ENCODE measurements at places on chromosomes 2 and 18.

DNA sequence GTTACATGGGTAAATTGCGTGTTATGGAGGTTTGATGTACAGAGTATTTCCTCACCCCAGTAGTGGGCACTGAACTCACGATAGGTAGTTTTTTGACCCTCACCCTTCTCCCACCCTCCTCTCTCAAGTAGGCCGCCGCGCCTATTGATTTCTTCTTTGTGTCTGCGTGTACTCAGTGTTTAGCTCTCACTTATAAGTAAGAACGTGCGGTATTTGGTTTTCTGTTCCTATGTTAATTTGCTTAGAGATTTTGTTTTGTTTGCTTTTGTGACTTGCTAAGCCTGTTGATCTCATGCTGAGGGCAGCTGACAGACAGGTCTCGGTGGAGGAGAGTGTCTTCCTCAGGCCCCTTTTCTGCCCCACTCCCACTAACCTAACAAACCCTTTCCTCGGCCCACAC, 36.2 kb downstream of the ACOXL start:
- no peak for DNase-seq

DNA sequence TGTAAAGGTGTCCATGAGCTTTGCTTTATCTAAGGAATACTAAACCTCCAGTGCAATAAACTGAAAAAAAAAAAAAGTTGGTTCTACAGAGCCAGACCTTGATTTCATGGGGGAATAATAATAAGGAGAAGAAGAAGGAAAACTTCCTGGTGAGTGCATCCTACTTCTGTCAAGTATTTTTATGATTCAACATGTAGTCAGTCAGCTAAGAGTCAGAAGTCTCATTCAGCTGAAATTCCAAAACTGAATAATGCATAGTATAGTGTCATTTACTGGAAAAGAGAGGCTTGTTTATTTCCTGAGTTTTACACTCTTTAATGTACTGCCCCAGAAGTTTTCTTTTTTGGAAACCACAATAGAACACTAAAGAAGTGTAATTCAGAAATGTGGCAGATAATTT, 77.8 kb upstream of the TACR1 start:
- DNase-seq: peak; percentile 50

DNA sequence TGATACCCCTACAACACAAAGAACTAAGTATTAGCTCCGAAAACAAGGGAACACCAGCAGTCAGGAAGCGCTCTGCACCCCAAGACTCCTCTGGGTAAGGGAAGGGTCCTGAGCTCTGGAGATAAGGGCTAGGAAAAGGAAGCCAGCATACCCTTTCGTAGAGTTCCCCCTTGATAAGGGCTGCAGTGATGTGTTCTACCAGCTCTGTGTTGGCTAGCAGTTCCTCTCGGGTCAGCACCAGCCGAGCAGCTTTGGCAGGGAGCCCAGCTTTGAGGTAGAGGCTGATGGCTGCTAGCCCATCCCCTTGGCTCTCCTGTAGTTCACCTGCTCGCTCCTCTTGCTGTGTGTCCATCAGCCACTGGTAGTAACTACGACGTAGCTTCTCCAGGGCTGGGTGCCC, 18.9 kb downstream of the KRTCAP3 start:
- DNase-seq: no peak

DNA sequence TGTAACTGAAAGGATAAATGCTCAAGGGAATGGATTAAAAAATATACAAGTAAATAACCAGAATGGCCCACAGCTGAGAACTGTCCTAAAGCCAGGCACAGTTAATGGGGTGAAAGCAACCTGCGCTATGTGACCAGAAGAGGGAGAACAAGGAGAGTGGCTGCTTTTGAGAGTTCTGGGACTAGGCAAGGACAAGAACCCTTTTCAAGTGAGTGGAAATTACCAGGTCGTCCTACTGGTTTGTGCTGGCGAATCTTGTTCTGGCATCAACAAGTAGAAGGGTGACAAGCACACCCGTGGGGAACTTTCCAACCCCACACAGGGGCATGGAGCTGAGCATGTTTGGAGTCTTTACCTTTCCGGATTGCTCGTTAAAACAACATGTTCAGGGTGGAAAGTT, 82.8 kb downstream of the TMEM17 start:
- no peak for DNase-seq

DNA sequence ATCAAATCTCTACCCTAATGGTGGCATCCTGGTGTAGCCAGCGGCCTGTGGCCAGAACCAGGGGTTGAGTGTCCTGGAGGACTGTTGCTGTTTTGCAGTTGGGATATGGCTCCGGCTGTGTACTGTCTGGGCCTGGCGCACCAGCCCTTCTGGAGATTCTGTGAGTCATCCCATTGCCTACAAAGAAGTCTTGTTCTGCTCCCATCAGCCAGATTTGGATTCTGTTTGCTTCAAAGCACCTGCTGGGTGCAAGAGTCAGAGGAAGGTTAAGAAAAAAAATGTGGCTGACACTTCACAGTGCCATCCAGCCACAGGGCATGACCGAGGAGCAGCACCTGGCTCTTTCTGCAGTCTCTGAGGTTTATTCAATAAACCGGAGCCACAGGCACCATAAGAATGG, 41.0 kb upstream of the ASAP2 start:
- DNase-seq: no peak

- DNase-seq: no peak
Measured at GRCh38 chr2:99545604-99546003, 55.8 kb upstream of the REV1 start.

- no peak for DNase-seq
Measured at GRCh38 chr2:42906557-42907411, 114.4 kb upstream of the HAAO start.

DNA sequence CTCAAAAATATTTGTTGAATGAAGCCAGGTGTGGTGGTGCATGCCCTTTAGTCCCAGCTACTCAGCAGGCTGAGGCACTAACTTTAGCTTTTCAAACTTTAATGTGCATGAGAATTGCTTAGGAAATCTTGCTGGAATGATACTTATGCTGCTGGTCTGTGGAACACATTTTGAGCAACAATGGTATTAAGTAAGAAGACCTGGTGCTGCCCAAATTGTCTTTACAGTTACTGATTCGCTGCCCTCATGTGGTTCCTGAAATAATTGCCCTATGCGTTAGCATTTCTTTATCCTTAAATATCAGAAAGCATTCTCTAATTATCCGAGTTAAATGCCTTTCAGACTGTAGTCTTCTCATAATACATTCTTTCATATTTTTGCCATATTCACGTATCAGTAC, 76.0 kb upstream of the SESTD1 start:
- peak; percentile 13 for DNase-seq

DNA sequence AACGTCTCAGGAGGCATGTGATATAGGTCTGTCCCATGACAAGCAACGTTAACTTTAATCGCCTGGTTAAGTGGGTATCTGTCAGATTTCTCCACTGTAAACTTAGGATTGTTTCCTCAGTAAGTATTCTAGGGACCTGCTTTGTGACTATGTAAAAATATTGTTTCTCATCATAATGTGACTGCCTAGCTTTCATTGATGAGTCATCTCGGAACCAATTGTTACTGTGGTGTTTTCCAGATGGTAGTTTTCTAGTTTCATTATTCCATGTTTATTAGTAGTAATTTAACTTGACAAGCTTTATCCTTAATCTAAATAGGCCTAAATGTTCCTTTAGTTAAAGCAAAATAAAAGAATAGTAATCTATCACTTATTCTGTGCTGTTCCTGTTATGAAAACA, 28.2 kb upstream of the GATA6 start:
- no peak for DNase-seq

DNA sequence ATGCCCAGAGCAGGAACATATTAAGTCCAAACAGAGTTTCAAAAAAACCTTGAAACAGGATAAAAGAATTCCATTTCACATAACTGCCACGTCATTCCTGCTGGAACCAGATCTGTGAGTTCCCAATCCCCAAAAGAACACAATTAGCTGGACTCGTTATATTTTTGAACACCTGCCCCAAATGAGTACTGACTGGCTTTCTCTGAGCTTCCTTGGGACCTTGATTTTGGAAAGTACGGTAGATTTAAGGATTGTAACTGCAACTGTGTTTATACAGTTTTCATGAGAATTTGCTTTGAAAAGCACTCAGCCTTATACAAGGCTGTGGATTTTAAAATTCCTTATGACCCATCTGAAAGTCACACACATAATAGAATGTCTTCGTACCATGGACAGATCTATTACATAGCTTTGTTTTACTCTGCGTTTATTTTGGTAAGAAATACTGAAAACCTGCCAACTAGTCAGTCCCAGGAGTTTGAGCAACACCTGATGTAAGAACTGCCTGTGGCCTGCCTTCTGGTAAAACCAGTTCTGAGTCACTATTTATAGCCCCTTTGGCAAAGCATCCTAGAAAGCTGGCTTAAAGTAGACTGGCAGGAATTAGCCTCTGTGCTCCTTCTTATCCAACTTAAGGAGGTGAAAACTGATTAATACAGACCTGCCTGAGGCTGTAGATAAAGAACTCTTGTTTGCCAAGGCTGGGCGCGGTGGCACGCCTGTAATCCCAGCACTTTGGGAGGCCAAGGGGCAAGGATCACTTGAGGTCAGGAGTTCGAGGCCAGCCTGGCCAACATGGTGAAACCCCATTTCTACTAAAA, 48.1 kb downstream of the MERTK start:
- DNase-seq: peak; percentile 90

DNA sequence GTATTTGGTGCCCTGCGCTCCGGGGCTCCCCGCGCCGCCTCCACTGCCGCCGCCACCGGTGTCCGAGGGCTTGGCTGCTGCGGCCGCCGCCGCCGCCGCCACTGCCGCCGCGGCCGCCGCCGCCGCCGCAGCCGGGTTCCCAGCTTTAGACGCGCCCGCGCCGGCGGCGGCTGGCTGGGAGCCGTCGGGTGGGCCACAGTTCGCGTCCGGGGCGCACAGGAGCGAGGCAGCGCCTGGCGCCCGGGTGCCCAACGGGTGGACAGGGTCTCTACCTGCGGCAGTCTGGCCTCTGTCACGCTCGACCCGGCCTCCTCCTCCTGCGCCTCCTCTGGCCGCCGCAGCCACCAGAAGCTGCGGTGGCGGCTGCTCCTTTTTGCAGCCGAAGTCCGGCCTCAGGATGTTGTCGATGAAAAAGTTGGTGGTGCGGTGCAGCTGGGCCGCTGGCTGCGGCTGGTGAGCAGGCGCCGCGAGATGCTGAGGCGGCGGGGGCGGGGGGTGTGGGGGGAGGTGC, 951 bp downstream of the EN1 start:
- DNase-seq: no peak

DNA sequence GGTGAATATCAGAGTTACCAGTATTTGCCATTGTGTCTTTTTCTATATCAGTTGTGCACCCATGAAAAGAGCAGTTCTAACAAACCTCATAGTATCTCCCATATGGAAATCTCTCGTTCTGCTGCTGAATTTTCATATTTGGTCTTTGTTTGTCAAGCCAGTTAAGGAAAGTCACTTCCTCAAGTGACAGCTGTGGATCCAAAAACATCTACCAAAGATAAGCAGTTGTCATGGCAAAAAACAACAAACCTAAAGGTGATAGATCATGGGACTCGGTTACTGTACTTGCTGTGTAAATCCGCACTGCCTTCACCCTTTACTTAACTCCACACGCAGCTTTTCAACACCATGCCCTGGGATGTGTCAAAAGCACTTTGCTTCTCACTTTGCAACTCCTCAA, 17.3 kb downstream of the BMP10 start:
- no peak for DNase-seq

- DNase-seq: no peak
Measured at GRCh38 chr18:13051159-13051558, 60.0 kb downstream of the CEP192 start.

DNA sequence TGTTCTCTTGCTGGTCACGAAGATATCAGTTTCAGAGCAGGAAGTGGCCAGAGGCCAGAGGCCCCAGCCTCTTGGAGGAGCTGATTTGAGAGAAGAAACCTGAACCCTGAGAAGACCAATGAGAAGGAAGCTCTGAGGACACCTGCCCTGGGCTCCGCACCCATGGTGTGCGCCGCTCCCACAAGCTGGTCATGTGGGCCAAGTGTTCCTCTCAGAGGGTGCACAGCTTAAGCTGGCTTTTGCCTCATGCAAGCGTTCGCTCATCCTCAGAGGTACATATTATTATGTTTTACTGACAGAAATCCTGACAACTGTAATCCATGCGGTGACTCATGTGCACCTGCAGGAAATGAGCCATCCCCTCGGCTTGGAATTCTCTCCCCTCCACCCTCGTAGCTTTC, 316.1 kb upstream of the MYT1L start:
- no peak for DNase-seq

DNA sequence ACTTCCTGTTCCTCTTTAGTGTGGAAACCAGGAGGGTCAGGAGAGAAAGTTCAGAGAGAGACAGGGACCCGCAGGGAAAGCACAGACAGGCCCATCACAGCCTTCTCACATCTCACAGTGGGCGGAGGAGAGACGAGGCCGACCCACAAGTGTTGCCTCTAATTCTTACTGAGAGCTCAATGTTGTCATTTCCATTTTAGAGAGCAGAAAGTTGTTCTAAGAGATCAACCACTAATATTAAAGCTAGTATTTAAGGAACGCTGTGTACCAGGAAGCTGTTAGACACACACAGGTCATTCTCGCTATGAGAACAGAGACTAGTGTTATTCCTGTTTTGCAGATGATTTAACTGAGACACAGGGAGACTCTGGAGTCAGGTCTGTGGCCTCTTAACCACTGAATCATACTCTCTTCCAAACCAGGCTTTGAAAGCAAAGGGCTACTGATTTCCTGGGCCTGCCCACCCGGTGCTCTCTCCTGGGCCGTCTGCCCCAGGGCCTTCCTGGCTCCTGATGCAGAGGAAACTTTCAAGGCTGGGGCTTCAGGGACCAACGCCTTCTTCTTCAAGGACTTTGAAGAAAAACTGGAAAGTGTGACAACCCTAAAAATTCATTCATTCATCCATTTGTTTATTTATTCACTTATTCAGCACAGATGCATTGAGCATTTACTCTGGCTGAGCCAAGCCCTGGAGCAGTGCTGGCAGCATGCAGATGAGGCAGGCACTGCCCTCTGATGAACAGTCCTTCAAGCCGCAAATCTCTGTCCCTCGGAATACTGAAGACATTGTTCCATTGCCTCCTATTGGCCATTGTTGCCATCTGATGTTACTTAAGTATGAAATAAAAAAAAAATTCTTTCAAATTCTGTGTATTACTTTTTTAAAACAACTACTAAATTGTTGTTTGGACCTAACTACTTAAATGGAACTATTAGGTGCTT, 37.2 kb upstream of the BIN1 start:
- no peak for DNase-seq

GRCh38 chr18:41587976-41588375, 367.1 kb upstream of the PIK3C3 start:
- DNase-seq: no peak

Measured in HS-5 (cell line).